ENCODE measurements at places on chromosomes 12 and 14.

DNA sequence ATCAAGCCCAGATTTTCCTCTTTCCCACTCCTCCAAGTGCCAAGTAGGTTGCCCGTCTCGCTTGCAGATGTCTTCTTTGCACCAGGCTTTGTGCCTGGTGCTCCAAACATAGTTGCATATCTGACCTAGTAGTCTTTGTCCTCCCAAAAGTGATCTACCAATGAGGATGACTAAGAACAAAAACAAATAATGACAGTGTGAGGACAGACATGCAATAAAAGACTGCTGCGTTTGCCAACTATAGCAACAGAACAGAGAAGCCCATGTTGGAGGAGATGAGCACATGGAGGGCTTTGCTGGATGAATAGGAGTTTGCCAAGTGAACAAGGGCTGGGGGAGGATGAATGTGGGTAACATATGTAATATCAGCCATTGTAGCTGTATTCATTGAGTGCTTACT is 15.6 kb downstream of the DTX1 start:
- peak; percentile 7 for DNase-seq

DNA sequence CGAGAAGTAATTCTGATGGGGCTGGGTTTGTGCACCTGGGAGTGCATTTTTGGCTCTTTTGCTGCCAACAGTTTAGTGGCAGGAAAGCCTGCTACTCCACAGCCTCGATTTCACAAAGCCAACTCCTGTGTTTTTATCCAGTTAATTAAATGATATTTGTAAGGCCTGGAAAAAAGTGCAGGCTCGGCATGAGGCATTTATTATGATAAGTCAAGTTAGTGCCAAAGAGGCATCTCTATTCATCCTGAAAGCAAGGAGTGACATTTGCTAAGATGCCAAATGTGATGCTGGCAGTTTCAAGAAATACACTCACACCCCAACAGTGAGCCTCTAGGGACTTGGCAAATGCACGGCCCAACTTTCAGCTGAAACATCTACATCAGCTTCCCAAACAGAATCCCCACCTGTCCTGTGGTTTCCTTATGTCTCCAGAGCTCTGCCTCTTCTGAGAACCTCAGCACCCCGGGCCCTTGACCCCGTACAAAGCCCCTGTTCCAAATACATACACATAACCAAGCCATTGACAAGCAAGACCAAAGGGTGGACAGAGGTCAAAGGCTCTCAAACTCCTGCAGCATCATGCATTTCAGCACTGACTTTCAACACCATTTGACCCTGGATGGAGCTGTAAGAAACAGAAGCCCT is 955.1 kb upstream of the TMEM132C start:
- no peak for DNase-seq

GRCh38 chr14:37197421-37198272 is at the start of gene MIPOL1:
MIPOL1 (plus strand) TSS chr14:37197937; CDS start chr14:37247889, 49,952 bp downstream.
- peak; percentile 84 for DNase-seq

DNA sequence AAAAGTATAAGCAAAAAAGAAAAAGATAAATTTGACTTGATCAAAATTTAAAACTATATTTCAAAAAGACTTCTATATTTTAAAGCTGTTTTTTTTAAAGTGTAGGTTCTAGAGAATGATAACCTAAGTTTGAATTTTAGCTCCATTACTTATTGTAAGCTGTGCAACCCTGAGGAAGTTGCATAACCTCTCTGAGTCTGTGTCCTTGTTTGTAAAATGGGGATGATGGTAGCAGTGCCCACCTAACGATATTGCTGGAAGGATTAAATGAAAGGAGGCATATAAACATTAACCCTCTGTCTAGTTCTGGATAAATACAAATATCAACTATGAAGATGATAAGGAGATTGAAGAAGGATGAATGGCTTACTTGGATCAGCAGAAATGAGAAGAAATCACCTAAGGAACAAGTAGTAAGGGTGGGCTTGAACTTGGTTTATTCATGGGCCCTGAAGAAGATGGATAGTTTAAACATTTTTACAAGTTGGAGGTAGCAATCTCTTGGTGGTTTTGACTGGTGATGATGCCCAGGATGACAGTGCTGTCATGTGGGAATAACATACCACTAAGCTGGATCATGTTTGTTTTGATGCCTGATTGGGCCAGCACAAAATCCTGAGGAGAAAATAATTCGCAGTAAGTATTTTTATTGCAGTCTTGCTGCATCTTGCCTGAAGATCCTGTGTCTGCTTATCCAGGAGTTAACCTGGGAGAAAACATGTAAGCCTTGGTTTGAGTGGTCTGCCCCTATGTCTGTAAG is 35.0 kb downstream of the TXNRD1 start:
- DNase-seq: no peak

DNA sequence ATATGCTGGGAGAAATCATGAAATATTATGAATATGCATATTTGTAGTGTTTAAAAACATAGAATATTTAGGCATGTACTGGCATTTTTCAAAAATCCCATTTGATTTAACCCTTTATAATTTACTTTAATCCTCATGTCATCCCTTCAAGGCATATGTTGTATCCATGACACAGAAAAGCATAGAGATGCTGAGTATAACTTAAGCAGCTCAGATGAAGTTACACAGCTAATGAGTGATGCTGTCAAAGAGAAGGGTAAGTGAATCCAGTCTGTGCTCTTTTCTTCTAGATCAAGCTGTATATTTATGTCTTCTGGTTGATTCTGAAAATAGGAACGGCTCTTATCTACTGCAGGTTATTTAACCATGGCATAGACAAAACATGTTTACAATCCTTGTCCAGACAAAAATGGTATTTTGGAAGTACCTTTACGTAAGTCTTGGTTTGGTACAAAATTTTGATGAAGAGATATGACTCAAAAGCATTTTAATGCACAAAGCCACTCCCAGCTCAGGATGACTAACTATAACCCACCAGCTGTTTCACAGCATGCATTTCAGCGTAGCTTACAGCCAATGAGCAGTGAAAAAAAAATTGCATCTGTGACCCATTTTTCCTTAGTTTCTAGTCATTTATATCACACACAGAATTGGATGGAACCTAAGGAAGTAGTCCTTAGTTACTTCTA is 201.7 kb downstream of the STXBP6 start:
- peak; percentile 86 for DNase-seq

DNA sequence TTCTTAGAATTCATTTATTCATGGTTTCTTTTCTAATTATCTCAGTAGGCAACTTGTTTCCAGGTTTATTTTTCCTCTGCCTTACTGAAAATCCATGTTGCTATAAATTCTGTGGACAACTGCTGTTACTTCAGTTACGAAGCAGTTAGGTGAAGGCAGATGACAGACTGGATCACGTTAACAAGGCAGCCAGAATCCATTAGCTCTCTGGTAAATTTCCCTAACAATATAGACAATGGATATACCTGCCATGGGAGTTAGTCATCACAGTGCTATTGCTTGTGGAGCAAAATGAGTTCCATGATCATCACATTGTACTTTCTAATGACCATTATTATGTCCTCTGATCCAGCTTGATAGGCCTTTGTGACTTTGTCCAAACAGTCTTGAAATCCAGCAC is 291.5 kb downstream of the NELL2 start:
- DNase-seq: no peak

DNA sequence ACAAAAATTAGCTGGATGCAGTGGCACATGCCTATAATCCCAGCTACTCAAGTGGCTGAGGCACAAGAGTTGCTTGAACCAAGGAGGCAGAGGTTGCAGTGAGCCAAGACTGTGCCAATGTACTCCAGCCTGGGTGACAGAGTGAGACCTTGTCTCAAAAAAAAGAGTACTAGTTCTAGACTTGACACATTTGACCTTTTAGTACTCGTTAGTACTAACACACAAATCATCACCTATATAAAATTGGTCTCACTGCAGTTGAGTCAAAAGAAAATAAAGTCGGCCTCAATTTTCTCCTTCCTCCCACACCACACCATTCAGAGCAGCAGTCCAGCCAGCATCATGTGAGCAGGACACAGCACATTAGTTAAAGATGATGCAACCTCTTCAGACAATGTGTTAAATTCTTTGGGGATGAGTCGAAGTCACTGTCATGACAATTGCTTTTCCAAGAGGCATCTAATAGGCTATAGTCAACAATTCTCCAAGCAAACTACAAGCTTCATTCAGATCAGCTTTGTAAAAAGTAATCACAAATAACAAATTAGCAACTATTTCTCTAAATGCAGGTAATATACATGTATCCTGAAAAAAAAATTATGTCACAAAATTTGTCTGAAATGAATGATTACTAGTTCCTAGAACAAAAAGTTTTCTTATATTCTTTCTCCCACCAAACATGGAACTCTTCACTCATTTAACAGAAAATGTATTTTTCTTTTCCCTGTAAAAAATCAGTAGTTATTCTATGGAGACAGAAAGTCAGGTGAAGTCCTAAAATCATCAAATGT is 55.6 kb downstream of the CLIP1 start:
- peak; percentile 94 for DNase-seq
